ENCODE measurements at places on chromosomes 7 and 10.

GRCh38 chr10:98423691-98424120 is 8.7 kb upstream of the PYROXD2 start:
- no peak for DNase-seq

- DNase-seq: no peak
Observed at GRCh38 chr10:107054469-107055156, 109.9 kb downstream of the SORCS1 start.

- DNase-seq: no peak
Observed at GRCh38 chr7:132830941-132831340, 250.9 kb downstream of the CHCHD3 start.

GRCh38 chr7:137652721-137653120 is 194.1 kb downstream of the DGKI start:
- DNase-seq: no peak

GRCh38 chr10:91596825-91597196 is 36.1 kb downstream of the PPP1R3C start:
- DNase-seq: no peak

DNA sequence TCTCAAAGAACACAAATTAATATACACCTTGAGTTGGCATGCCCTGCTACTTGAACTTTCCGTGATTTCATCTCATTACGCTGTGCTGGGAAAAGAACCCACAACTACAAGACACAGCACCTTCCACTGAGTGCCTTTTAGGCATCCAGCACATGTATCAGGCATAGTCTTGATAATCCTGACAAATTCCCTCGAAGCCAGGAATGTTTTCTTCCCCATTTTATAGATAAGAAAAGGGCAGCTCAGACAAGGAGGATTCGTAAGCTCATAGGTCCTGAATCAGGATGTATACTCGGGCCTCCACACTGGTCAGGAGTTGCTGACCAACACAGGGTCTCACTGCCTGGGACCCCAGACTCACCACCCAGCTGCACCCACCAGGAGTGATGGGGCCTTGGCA is 368.6 kb downstream of the TNS3 start:
- DNase-seq: no peak

DNA sequence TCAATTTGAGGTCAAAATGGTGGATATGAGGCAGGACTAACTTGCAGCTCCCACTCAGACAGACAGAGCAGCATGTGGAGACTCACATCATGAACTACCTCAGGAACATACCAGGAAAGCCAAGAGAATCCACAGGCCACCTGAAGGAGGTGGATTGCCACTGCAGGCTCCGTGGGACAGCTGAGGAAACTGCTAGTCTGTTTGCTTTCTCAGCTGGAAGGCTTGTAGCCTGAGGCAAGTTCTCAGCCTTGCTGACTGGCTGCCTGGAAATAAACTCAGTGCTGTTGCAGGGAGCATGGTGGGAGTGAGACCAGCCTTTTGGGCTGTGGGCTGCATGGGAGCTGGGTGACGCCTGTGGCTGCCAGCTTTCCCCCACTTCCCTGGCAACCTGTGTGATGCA is 202.9 kb downstream of the ZNF248 start:
- no peak for DNase-seq

DNA sequence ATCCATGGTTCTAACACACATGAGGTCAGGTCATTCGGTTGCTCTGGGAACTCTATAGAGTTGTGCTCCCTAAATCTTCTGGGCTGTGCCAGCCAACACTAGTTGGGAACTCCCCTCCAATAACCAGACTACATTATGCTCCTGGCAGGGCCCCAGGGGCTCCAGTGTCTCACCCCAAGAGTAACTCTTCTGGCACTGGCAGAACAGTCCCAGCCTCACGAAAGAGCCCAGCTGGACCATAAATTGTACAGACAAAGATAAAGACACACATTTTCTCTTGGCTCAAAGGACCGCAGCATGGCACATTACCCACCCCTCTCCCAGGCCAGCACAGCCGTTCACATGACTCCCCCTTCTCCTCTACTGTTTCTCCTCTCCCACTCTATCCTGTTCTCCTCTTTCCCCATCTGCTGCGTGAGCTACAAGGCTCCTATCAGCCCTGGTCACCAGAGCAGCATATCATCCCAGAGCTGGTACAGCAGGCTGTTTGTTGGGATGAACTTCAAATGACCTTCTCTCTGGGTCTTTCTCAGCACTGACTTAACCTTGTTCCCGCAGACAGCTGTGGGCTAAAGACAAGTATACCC is 230.6 kb downstream of the PLXNA4 start:
- no peak for DNase-seq

GRCh38 chr10:58318346-58318745 is 16.5 kb upstream of the UBE2D1 start:
- DNase-seq: no peak

DNA sequence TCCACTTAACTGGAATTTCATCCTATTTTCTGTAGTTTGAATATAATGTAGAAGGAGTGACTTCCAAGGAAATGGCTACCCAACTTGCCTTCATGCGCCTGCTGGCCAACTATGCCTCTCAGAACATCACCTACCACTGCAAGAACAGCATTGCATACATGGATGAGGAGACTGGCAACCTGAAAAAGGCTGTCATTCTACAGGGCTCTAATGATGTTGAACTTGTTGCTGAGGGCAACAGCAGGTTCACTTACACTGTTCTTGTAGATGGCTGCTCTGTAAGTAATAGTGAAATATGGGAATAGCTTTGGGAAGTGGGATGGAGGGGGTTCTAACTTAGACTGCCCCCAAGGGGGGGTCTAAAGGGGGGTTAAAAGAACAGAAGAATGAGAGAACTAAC is 34.5 kb downstream of the COL1A2 start:
- DNase-seq: no peak

All from activated CD8-positive, alpha-beta T cell treated with anti-CD3 and anti-CD28 coated beads for 36 hours (primary cell).